ENCODE measurements at places on chromosomes 13 and 19. TPM values are rescaled to one million over a fixed set of nuclear protein-coding genes. Genes with fewer than 3 reads are reported as not detected.

DNA sequence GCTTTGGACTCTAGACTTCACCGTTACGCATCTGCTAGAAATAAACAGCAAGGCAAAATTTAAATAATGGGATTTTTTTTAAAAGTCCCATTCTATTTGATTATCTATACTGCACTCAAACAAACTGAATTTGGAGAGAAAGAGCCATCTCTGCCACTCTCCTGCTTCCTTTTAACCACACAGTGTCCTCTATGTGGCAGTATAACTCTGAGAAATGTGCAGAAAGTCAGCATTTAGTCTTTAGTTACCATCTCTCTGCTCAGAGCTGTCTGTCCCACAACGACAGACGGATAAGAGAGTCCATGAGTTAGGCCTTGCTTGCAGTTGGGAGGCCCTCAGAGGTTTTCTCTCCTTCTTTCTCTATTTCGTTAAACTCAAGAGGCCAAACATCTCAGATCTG lies 21.2 kb downstream of the CCNA1 start:
- DNase-seq = no peak

GRCh38 chr13:62388515-62388914 lies 972.9 kb upstream of the PCDH20 start:
- DNase-seq = no peak

DNA sequence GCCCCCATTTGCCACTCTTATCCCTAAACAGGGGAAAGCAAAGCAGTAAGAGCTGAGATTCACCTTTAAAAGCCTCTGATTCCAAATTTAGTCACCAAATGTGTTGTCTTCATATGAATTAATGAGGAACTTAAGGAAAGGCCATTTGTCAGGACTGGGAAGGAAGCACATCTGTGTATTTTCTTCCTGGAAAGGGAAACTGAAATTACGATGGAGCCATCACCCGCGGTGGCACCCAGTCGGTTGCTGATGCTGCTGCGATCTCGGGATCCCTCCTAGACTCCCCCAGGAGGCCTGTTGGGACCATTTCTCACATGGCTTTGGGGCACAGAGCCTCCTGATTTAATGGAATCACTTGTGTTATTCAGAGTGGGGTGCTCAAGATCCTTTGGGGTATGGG lies 7.4 kb upstream of the IL4I1 start:
- no peak for DNase-seq

GRCh38 chr13:39249982-39250381 lies 211.7 kb downstream of the NHLRC3 start:
- no peak for DNase-seq

DNA sequence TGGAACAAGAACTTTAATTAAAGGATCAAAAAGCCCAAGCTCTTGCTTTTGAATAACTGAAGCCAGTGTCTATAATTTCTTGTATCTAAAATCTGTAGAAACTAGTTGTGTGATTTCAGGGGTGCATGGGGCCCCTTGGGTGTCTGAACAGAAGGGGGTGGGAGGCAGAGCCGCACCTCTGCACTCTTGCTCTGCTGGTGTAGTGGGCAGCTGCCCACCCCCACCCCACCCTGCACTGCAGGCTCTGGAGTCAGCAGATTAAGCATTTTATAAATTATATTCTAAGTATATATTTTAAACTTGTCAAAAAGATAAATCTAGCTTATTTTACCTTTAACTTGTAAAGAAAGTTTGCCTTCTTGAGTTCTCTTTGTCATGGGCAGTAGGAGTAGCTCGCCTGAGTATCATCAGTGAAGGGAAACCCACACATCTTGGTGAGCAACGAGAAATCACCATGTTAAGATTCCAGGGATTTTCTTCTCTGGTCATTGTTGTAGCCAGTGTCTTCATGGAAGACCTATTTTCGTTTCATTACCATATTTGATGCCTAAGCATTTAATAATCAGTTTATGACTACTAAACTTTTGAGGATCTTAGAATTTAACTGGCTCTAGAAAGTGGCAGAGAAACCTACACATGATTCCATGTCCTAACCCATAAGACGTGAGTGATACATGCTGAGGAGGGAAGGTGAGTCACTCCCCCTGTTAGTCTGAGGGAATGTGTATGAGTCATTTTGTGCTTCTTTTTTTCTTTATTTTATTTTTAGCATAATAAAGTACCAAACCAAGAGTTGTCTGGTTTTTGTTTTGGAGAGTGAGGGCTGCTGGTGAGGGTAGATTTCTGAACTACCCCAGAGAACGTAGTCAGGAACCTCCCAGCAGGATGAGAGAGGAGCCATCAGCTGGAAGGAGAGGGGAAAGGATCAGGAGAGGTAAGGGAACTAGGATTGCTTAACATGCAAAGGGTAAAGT lies 7.7 kb downstream of the UBE2L5 start:
- DNase-seq = no peak

DNA sequence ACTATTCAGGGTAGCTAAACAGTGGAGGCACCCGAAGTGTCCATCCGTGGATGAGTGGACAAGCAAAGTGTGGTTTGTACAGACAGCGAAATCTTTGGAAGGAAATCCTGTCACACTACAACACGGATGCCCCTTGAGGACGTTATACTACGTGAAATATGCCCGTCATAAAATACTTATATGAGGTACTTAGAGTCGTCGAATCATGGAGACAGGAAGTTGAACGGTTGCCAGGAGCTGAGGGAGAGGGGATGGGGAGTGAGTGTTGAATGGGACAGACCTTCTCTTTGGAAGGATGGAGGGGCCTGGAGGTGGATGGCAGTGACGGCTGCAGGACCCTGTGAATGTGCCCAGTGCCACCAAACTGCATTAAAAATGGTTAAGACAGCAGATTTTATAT lies 11.6 kb downstream of the ATP4B start:
- DNase-seq = no peak

GRCh38 chr19:51016798-51017683 lies 2.5 kb downstream of the KLK10 start:
- DNase-seq = peak; percentile 10

DNA sequence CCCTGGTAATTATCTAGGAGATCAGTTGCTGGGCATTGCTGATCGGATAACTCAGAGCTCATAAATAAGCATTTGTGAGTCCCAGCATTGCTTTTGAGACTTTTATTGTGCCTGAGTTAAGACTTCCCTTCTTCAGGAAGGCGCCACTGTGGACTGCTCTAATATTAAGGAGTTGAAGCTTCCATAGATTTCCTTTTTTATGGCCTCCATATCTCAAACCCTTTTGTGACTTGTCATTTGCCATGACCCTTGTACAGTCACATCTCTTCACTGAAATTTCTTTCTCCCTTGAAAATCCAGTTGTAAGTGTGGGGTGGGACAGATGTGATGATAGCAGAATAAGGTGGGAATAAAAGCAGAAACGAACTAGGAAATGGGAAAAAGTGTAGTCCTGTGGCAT lies 6.3 kb downstream of the TM9SF2 start:
- DNase-seq = no peak

DNA sequence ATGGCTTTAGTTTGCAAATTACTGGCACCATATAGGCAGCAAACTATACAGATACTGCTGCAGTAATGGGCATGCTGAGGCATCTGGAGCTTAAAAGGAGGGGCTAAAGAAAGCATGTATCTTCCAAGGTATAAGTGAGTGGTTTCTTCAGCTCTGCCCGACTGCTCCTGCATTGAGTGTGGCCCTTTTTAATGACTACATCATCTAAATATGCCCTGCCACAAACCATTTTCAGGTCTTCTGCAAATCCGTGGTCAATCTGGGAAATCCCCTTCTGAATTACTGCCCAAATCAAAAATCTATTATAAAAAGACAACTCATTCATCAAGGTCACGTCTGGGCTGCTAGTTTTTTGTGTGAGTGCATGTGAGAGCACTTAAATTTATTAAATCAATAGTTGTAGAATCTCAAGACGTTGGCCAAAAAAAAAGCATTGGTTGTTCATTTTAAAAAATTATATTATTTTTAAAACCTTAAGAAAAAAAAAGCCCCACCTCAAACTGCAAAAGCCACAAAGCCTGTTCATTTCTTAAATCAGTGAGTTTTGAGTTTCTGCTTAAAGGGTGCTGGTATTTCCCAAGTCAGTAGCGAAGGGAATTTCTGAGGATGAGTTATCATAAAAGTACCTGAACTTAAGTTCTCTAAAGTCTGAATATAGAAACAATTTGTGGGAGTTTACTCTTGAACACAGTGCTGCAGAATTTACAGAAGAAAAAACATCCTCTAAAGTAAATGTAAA lies 16.3 kb downstream of the LCP1 start:
- no peak for DNase-seq

GRCh38 chr13:109146912-109147647 lies 517.7 kb downstream of the MYO16 start:
- peak; percentile 46 for DNase-seq

GRCh38 chr19:15430526-15431120 lies 11.8 kb upstream of the AKAP8L start:
- no peak for DNase-seq

DNA sequence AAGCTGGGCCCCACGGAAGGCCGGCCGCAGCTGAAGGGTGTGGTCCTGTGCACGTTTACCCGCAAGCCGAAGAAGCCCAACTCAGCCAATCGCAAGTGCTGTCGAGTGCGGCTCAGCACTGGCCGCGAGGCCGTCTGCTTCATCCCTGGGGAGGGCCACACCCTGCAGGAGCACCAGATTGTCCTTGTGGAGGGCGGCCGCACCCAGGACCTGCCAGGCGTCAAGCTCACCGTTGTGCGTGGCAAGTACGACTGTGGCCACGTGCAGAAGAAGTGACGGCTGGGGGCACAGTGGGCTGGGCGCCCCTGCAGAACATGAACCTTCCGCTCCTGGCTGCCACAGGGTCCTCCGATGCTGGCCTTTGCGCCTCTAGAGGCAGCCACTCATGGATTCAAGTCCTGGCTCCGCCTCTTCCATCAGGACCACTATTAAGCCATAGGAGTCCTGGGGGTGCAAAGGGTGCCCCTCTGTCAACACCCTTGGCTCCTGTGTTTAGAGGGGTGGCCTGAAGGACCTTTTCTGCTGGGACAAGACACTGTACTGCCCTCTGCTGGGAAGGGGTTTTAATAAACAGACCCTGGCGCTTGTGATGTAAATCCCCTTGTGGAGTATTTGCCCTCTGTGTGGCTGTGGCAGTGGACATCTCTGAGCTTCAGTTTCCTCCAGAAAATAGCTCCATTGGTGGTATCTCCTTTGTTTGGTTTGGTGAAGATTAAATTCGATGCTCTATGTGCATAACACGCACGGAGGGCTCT lies 1.9 kb downstream of the MRPS12 start:
- DNase-seq = no peak

DNA sequence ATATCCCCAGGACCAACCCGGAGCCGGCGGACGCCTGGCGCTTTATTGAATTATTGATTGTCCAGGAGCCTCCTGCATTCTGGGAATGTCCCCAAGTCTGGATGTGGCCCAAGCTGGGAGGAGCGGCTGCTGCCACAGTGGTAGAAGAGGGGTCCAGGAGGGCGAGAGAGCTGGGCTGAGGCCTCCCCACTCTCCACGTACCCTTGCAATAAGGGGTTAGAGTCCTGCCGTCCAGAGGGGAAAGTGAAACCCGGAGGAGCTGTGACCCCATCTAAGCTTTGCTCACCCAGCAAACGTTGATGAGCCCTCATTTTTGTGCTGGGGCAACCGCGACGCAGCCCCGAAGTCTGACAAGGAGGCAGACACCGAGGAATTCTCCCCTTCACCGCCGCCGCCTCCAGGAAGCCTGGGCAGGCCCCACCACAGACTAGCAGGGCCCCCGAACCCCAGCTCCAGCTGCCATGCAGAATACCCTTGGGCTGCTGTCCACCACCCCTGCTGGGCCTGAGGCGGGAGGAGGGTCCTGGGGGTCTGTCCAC lies 1.4 kb upstream of the C2CD4C start:
- no peak for DNase-seq

GRCh38 chr19:33022472-33023116 lies 42.1 kb downstream of the RHPN2 start:
- DNase-seq = no peak

ICAM4 gene
- 0.45 TPM for polyA plus RNA-seq

IFNL3 gene
- polyA plus RNA-seq = not detected

SLITRK5 gene
- 4.5 TPM for polyA plus RNA-seq

ACOD1 gene
- not detected for polyA plus RNA-seq

USF2 gene
- polyA plus RNA-seq = 119 TPM

CEACAM5 gene
- not detected for polyA plus RNA-seq

PLK5 gene
- polyA plus RNA-seq = 0.30 TPM

ZNF829 gene
- 4.2 TPM for polyA plus RNA-seq

All from hindlimb muscle (tissue), 1 donor.